ENCODE measurements at places on chromosomes 1 and 21. TPM values are rescaled to one million over a fixed set of nuclear protein-coding genes. Genes with fewer than 3 reads are reported as not detected.

GRCh38 chr1:1080122-1080757 lies 6.1 kb upstream of the RNF223 start:
- DNase-seq: no peak

GRCh38 chr1:218779341-218780100 lies 394.2 kb upstream of the LYPLAL1 start:
- peak; percentile 71 for DNase-seq

Gene SRP9
- 241 TPM for total RNA-seq

DNA sequence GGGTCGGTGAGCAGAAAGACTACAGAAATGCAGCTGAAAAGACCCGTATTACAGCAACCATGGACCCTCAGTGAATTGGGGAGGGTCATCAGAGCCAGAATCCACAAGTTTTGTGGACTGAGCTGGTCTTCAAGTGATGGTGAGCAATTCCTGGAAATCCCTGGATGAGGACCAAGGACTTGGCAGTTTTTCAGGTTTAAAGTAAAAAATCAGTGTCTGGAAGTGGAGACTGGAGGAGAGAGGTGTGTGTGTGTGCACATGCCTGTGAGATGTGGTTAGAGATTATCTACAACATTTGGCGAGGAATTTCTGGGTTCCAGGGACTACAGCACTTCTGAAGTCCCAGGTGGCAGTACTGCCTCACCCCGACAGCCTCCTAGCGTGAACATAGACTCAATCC lies 56.4 kb downstream of the KIRREL1 start:
- no peak for DNase-seq

DNA sequence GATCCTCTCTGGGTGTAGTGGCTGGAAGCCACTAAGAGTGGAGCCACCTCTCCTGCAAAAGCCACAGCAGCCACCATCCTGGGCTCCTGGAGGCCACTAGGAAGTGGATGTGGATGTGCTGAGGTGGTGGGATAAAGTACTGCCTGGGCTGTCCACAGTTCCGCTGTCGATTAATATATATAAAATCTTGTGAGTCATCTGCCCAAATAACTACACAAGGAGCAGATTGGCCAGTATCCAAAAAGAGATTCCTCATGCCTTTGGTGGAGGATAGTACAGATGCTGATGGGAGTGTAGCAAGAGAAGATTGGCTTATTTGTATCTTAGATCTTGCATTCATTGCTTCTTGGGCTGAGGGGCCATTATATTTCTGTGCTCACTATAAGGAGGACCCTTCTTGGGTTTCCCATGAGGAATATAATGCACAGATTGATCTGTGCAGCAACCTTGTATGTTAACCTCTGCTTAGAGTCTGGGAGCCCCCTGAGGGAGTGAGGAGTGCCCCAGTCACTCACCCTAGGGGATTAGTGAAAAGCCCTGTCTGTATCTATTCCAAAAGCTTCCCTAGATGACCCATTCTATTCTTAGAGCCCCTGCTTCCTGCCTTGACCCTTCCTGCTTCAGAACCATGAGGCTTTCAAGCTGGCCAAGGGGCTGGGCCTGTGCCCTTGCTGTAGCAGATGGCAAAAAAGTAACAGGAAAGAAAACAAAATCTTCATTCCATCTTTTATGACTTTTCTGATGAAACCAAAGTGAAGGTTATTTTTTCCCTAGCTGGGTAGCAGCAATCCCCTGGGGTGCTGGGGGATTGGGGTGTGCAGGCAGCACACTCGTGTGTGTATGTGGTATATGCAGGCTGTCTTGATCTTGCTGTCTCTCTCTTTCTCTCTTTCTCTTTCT lies 31.7 kb downstream of the RCSD1 start:
- peak; percentile 85 for DNase-seq

All from HT1080 (cell line).